ENCODE measurements at places on chromosomes 11 and 22.

DNA sequence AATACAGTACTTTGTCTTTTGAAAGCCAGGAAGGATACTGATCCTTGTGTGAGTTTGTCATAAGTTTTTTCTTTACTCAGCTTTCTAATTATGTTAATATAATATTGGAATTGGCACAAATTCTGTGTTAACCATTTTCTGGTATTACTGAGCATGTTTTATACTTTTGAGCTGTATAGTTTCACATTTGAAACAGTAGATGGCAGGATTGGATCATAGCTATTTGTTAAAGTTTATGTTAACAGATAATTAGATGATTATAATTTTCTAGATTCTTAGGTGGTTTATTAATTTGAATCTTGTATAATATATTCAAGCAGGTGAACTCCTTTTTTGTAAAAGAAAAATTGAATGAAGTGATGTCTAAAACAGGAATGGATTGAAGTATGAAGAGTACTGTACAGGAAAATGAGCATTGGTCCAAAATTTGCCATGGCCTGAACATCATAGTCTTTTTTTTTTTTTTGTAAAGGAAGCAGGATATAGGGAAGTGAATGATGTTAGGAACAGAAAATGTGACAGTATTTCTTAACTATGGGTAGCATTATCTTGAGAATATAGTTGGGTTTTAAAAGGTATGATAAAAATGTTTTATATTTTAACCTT, 102.0 kb downstream of the CYP2R1 start:
- no peak for DNase-seq

- no peak for DNase-seq
Observed at GRCh38 chr11:68938088-68938487, 34.4 kb downstream of the IGHMBP2 start.

- DNase-seq, result peak; percentile 34
Observed at GRCh38 chr11:128848815-128849455, 18.2 kb downstream of the KCNJ1 start.

- DNase-seq, result no peak
Observed at GRCh38 chr11:126978165-126978564, 22.4 kb downstream of the KIRREL3 start.

DNA sequence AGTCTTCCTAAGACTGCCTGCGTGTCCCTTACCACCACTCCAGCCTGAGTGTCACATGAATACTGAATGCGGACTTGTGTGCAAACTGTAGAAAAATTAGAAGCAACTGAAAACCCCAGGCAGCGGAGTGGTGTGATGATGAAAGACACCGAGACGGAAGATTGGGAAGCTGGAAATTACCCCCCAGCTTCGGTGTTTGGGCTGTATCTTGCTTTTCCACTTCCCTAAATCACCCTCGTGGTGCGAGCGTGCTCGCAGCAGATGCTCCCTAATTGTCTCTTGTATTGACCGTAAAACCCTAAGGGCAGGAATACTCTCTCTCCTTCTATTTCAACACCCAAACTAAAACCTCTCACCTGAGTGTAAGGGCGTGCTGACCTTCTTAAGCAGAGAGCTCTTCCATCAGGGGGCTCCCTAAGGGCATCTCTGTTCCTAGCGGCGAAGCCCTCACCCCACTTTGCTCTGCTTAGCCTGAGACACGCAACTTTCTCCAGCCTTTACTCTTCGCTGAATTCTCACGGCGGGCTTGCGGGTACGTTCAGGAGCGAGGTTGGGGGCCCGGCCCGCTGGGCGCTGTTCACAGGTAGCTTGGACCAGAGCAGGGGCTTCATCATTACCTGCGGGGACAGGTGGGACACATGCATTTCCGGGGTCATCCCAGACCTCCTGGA, 62.4 kb downstream of the CRYBB2 start:
- DNase-seq, result no peak

- DNase-seq, result no peak
Observed at GRCh38 chr22:47189056-47189916, 426.8 kb downstream of the TBC1D22A start.

DNA sequence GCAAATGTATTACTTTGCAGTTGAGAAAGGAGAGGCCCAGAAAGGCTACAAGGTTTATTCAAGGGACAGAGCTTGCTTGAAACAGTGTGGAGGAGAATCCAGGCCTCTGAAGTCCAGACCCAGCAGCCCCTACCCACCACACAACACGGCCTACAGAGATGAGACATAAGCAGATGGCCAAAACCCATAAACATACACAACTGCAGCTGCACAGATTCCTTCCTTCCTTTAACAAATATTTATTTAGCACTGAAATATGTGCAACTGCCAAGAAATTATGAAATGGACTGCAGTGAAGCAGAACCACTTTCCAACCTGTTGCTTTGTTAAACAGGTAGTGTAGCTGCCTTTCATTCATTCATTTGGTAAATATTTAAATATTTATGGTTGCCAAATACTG, 122.3 kb downstream of the SPATA19 start:
- DNase-seq, result no peak

DNA sequence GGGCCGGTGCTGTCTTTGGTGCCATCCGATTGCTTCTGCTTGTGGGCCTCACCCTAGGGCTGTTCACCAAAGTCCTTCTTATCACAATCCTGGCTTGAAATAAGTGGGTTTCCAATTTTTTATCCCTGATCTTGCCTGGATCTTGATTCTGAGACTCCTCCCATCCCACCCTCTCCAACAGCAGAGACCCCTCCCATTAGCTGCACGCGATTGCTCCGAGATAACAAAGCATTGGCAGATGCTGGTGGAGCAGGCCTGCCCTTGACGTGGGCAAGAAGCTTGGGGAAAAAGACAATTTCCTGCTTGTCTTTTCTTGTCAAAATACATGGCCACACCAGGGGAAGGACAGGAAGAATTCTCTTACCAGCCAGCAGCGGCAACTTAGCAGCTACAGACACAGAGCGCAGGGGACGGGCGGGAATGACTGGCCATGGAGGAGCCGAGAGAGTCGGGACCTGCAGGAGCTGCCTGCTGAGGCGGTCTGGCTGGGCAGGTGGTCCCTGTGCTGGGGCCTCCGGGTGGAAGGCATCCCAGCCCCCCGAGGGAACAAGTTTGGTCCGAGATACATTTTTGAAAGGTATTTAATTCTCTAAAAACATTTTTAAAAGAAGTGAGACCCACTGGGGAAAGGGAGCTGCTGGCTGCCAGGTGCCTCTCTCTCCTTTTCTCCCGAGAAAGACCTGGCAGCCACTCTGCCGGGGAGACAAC, 9.7 kb upstream of the BID start:
- DNase-seq, result no peak

- DNase-seq, result no peak
Observed at GRCh38 chr22:30861688-30862552, 106.7 kb downstream of the MORC2 start.

GRCh38 chr11:64415996-64416728, 57.2 kb downstream of the RPS6KA4 start:
- no peak for DNase-seq

- DNase-seq, result no peak
Observed at GRCh38 chr11:106222626-106223025, 145.2 kb downstream of the AASDHPPT start.

DNA sequence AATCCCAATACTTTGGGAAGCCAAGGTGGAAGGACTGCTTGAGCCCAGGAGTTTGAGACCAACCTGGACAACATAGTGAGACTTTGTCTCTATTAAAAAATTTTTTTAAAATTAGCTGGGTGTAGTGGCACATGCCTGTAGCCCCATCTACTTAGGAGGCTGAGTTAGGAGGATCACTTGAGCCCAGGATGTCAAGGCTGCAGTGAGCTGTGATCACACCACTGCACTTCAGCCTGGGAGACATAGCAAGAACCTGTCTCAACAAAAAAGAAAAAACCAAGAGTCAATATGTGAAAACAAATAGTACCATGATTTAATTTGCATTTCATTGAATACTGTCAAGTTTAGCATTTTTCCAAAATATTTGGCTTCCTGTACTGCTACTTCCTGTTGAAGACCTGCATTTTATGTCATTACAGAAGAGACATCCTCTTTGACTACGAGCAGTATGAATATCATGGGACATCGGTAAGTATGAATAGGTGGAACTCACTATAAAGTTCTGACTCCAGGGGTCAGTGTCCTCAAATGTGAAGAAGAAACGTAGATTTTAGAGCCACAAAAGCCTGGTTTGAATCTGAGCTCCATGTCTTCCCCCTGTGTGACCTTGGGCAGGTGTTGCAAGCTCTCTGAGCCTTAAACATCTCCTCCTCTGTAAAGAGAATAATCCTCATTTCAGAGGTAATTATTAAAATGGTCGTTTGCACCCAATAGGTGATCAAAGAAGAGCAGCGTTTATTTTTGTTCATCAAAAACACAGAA, 16.0 kb downstream of the CDC45 start:
- DNase-seq, result no peak

DNA sequence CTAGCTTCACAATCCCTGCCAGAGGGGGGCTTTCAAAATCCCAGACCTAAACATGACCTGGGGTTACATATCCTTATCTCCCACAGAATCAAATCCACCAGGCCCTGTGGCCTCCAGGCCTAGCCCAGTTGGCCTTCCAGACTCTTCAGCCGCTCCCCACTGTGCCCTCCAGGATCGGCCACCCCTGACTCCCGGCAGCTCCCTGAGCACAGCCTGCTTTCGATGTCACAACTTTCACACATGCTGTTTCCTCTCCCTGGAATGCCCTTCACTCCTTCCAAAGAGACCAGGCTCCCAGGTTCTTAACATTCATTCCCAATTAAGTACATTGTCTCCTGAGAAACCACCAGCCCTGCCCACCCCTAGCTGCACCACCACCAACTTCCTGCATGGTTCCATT, 62.7 kb downstream of the CSNK2A3 start:
- DNase-seq, result no peak

- peak; percentile 9 for DNase-seq
Observed at GRCh38 chr11:72471005-72471898, 36.9 kb upstream of the CLPB start.

DNA sequence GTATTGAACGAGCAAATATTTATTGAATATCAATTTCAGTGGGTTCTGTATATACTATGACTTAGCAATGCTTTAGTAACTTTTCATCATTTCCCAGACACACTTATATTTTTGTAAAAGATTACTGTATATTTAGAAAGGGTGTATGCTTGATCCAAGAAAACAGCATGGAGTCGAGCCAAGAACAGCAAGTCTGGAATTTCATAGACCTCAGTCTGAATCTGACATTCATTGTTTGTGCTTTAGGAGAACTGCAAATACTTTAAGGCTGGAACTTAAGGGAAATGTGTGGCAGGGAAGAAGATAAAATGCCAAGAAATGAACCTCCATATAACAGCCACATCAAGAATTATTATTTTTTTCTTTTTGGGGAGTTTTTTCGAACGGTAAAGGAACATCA, 1156.8 kb downstream of the LRRC4C start:
- no peak for DNase-seq

GRCh38 chr11:120514541-120515121, 3.1 kb downstream of the GRIK4 start:
- no peak for DNase-seq

DNA sequence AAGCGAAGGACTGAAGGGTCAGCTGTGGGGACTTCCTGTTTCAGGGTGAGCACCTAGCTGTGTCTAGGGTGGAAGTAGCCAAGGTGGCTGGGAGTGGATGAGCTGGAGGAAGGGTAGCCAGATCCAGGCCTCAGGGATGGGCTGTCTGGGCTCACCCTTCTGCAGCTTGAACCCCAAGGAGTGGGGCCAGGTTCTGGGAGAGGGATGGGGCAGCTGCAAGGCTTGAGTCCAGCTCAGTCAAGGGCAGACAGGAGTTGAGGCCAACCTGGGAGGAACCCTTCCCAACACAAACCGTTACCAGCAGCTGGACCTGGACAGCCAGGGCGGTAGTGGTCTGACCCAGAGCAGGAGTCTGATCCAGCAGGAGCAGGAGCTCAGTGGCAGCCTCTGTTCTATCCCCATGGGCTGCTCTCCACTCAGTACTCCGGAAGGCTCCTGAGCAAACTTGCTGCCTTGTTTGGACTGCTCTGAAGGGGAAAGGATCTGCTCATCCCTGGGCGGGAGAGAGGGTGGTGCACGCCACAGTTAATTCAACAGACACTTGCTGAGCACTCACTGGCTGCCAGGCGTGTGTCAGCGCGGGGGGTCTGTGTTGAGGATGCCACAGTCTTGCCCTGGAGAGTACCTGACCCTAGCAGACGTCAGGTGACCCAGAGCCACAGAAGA, 53.8 kb upstream of the THY1 start:
- DNase-seq, result no peak

DNA sequence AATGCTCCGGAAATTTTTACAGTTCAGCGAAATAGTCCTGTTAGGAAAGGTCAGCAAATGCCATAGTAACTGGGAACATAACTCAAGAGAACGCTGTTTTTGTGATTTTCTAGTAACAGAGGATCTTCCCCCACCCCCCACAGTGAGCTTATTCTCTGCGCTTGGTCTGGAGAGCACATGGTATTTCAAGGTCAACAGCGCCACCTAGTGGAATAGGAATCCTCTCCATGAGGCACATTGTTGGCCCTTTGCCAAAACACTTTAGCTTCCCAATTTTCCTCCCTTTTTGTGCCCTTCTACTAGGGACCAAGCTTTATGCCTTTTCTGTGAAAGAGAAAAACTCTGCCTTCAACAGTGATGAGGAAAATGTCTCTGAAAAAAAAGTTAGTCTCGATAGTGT, 13.2 kb upstream of the OR4C12 start:
- no peak for DNase-seq

DNA sequence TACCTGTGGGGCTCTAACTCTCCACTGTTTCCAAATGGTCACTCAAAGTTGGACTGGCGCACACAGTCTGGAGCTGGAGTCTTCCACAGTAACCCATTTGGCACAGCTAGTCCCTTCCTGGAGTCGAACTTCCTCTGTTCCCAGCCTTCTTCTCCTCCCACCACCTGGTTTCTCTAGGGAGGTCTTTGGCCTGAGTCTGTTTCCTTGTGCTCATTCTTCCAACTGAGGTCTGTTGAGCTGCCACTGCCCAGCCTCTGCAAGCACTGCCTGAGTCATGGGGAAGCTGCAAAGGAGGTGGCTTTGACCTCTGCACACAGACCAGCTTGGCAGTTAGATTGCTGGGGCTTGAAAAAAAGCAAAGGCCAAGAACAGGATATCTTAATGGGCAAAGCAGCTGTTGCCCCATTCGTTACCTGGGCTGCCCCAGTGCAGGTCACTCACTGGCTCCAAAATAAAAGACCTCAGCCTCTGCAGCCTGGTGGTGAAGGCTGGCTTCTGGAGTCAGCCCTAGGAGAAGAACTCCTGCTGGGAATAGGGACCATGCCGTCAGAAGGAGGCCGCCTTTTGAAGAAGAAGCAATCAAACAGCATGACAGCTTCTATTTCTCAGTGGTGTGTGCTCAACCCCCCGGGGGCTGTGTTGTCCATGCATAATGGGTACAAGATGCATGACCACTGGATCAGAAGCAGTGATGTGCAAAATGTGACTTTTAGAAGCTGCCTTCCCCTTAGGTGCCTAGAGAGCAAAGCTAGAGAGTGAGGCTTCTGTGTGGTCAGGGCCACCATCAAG, 3.0 kb downstream of the ADAMTS15 start:
- DNase-seq, result no peak

- DNase-seq, result no peak
Observed at GRCh38 chr22:46551996-46552395, 14.6 kb upstream of the CELSR1 start.

DNA sequence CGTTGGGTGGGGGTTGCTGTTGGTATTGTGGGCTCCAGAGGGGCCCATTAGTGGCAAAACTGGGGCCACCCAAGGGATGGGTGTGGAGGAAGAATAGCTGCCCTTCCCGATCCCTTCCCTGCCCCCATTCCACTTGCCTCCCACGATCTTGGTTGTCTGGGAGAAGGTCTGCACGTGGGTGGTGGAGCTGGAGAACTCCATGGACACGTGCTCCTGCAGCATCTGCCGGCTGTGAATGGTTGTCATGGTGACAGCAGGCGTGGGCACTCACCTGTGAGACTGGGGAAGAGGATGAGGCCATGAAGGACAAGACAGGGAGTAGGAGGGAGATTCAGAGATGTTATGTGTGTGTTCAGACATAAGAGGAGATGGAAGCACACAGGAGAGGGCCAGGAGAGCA, 2.0 kb downstream of the IGSF22 start:
- DNase-seq, result no peak

All from stimulated activated CD8-positive, alpha-beta memory T cell treated with anti-CD3 and anti-CD28 coated beads, Interleukin-2, amount 100 ng/mL, for 1 hour (primary cell).